ENCODE measurements at places on chromosomes 12 and 14. TPM values are rescaled to one million over a fixed set of nuclear protein-coding genes. Genes with fewer than 3 reads are reported as not detected.

The PTPRO gene
- 0.14 TPM for total RNA-seq

DNA sequence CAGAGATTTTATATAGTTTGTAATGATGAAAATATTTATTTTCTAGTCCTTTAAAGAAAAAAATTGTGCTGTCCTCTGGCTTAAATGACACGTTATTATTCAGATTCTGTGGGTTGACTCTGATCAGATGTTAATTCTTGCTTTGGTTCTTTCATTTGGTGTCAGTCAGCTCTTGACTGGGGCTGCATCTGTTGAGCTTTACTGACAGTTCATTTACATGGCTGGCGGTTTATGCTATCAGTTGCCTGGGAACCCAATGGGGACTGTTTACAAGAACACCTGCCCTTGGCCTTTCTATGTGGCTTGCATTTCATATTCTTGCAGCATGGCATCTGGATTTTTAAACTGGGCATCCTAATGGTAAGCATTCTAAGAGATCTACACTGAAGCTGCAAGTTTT, 667.1 kb upstream of the FBXO33 start:
- no peaks in the 10 kb centered on the region for H3K36me3 ChIP-seq
- no peak overlapping the region for H3K4me3 ChIP-seq

DNA sequence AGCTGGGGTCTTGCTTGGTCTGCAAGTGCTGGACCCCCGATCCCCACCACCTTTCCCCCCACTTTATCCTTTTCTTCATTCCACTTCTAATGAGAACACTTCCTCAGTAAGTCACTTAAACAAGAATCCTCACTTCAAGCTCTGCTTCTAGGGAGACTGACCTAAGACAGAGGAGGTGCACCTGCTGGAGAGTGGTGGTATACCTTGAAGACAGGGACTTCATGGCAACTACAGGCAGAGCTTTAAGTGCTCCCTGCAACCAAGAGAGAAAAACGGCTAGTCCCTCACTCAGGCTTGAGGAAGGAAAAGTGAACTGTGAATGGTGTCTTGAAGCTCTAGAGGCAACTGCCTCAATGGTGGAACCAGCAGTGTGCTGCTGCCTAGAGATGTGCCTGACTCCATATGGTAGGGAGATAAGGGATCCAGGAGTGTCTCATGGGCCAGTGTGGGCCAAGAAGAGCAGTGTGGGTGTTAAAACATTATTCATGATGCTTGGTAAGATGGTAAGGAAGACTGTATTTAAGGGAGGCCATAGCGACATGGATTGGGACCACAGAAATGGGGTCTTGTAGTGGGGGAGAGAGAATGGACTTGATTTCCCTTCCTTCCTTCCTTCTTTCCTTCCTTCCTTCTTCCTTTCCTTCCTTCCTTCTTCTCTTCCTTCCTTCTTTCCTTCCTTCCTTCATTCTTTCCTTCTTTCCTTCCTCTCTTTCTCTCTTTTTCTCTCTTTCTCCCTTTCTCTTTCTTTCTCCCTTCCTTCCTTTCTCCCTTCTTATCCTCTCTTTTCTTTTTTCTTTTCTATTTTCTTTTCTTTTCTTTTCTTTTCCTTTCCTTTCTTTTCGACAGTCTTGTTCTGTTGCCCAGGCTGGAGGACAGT, 96.2 kb upstream of the NAP1L1 start:
- H3K36me3 ChIP-seq = no peaks in the 10 kb centered on the region
- H3K4me3 ChIP-seq = no peak overlapping the region
- no peak overlapping the region for H3K27ac ChIP-seq
- no peak for DNase-seq

- peaks cover 34% of the 10 kb centered on the region for H3K4me1 ChIP-seq
- peaks cover 3% of the 10 kb centered on the region for H3K36me3 ChIP-seq
- no peaks in the 10 kb centered on the region for H3K27me3 ChIP-seq
- no peak overlapping the region for H3K27ac ChIP-seq
- DNase-seq = no peak
These were observed 1.7 kb upstream of the CHPT1 start for GRCh38 chr12:101695706-101696105.

- H3K27ac ChIP-seq = no peak overlapping the region
- H3K4me3 ChIP-seq = no peak overlapping the region
- DNase-seq = no peak
- H3K27me3 ChIP-seq = peaks cover 10% of the 10 kb centered on the region
- no peaks in the 10 kb centered on the region for H3K36me3 ChIP-seq
- peaks cover 5% of the 10 kb centered on the region for H3K4me1 ChIP-seq
These were observed 83.0 kb upstream of the WSCD2 start for GRCh38 chr12:108046135-108046534.
